ENCODE measurements at places on chromosomes 6 and 20.
A peak's percentile ranks its signal among the peaks of the same experiment; 100 is the strongest.

DNA sequence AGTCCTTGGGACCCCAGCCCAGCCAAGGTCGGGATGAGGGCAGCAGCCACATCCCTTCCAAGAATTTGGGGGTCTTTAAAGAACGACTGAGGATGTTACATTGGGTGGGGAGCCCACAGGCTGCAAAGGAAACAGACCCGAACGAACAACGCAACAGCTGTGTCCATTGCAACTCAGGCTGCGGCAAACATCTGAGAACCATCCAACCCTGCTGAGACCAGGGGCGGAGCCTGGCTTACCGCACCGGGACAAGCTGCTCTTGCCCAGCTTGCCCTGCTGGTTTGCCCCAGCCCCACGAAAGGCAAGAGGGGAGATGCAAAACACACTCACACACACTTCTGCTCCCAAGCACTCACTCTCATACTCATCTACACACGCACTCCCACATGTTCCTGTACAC lies 21.5 kb upstream of the TAF4 start:
- no peak for DNase-seq

GRCh38 chr6:169099411-169100202 lies 154.0 kb downstream of the THBS2 start:
- no peak for DNase-seq

GRCh38 chr6:117157448-117157847 lies 107.9 kb upstream of the VGLL2 start:
- no peak for DNase-seq

- no peak for DNase-seq
Measured at GRCh38 chr6:4363656-4364055, 228.3 kb upstream of the ECI2 start.

DNA sequence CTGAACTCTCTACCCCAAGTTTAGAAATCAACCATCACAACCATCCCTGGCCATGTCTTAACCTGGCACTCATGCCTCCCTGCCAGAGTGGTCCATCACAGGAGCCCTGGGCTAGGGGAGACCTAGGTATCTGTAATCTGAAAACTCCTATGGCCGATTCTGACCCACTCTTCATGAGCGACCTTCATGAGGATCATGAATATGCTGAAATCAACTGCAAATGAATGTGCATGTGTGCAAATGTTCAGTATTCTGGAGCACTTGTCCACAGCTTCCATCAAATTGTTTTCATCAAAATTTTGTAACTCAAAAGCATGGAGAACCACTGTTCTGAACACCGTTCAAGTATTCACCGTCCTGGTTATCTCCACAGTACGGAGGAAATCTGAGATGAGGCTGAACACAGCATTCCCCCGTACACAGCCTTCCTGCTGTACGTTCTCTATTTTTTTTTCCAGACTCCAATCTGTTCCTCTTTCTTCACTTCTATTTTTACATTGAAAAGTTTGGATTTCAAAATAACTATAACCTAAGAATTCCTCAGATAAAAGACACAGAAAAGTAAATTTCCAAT lies 17.7 kb downstream of the METTL24 start:
- DNase-seq = no peak

DNA sequence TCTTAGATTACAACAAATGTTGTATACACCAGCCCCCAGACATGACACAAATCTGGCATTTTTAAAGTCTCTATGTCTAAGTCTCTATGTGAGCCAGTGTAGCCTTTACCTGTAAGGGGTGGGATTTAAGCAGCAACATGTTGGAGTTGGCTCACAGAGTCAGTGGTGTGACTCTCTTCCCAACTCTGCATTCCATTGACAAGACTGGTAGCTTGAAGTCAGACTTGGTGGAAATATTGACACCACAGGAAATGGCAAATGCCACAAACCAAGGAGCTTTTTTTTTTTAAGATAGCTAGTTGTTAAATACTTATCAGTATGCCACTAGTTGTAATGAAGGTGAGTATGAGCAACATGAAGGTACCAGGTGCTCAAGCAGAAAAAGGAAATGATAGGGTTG lies 103.1 kb upstream of the SMLR1 start:
- no peak for DNase-seq

- DNase-seq = peak; percentile 39
Measured at GRCh38 chr6:3209114-3210023, 18.1 kb downstream of the TUBB2B start.

DNA sequence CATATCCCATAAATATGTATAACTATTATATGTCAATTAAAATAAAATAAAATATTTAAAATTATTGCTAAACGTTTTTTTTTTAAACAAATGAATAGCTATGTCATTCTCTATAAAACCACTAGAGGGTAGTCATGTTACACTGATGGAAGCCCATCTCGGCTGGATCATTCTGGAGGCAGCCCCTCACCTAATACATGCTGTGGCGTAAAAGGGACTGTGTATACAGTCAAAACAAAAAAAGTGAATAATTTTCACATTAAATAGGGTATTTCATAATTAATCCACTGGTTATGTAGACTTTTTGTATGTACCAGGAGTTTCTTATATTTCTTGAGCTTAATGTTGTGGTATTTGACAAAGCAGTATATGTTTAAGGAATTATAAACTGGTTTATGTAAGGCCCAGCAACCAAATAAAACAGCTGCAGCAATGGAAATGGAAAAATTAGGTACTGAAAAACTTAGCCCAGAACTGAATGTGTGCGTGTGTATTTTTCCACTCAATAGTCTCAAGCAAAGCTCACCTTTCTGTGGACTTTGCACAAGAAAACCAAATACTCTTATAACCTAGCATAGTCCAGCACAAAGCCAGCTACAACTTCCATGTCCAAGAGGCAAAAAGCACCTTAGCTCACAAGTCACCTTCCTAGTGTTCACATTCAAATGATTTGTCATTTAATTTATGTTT lies 81.7 kb downstream of the COL9A1 start:
- no peak for DNase-seq

GRCh38 chr6:157600807-157601206 lies 219.8 kb downstream of the ZDHHC14 start:
- no peak for DNase-seq

GRCh38 chr6:82554666-82555065 lies 191.0 kb downstream of the TPBG start:
- DNase-seq = no peak

DNA sequence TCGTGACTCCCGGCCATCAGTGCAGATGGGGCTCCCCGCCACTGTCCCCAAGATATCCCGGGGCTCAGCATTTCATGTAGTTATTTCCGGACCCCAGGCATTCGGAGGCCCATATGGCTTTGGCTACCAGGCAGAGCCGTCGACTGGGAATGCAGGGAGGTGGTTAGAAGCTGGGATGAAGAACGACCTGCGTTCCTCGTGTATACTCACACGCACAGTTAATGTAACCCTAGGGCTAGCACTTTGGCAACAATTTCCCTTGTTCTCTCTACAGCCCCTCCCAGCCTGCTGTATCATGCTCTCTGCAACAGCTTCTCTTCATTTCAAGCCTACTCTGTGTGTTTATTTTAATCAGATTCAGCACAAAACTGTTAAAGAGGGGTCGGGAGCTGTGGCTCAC lies 240.4 kb downstream of the MYLK4 start:
- no peak for DNase-seq

DNA sequence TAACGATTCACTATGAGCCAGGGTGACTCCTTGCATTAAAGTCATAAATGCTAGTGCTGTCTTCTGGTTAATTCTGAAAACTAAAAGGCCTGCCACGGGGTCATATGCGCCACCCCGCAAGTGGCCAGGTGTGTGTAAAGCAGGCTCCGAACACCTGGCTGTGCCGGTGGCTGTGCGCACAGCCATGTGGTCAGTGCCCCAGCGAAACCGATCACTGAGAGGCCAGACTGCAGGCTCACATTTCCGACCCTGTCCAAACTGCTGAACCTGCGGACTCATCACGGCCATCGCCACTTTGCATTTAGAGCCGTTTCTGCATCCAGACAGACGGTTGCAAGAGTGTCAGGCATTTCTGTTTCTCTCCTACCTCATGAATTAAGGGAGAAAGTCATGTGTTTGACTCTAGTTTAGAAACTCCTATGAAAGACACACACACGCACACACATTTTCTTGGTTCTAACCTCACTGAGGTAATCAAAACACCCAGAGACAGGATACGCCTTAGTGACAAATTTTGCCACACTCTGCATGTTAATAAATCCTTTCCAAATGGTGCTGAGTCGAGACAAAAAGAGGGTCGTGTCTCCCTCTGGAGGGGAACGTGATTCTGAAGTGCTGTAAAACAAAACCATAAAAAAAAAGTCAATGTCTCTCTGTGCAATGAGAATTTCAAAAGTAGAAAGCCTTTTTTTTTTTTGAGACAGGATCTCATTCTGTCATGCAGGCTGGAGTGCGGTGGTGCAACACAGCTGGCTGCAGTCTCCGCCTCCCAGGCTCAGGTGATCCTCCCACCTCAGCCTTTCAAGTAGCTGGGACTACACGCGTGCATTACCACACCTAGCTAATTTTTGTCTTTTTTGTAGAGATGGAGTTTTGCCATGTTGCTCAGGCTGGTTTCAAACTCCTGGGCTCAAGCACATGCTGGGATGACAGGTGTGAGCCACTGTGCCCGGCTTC lies 31.0 kb upstream of the TCFL5 start:
- no peak for DNase-seq

- DNase-seq = peak; percentile 41
Measured at GRCh38 chr6:105994118-105994590, 92.0 kb upstream of the PRDM1 start.

DNA sequence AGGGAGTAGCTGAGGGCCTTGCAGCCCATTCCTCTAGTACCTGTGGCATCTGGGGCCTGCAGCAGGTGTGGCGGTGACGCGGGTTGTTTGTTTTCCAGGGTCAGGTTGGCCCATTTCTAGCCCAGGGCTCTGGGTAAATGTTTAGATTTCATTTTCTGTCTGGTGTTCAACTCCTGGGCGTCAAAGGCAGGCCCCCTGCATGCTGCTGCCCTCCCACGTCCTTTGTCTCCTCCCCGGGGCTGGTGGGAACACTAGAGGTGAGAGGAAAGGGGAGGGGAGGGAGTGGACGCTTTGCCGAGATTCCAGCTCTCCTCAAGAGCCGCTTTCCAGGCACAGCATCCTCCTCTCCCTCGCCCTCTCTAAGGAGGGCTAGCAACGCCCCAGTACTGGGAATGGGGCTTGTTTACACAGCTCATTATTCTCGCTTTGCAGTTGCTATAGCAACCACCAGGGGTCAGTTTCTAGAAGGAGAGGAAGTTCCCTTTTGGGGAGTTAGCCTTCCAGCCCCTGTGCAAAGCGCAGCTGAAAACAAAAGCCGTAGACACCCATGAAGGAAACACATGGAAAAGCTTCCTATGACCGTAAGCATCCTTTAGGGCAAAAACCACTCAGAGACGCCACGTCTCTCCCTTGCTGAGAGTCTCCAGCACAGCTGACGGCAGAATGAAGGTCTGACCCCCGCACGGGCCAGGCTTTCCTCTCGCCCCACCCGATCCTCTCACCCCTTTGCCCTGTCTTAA lies 170.6 kb downstream of the LY86 start:
- DNase-seq = peak; percentile 20

DNA sequence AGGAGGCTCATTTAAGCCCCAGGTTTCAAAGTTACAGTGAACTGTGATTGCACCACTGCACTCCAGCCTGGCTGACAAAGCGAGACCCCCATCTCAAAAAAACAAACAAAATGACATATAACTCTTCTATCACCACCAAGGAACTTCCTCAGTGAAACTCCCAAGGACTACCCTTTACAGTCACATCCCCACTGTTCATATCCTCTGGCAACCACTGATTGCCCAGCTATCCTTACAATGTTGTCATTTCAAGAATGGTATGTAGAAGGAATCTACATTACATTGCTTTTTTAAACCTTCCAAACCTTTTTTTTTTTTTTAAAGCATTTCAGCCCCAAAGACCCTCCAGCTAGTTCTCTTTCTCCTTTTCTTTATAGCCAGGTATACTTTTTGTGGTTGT lies 123.1 kb upstream of the CARMIL1 start:
- DNase-seq = no peak
